ENCODE measurements at places on chromosomes 1 and 21.
A peak's percentile ranks its signal among the peaks of the same experiment; 100 is the strongest.

GRCh38 chr1:186033847-186034271 lies 299.7 kb downstream of the HMCN1 start:
- no peak for DNase-seq

DNA sequence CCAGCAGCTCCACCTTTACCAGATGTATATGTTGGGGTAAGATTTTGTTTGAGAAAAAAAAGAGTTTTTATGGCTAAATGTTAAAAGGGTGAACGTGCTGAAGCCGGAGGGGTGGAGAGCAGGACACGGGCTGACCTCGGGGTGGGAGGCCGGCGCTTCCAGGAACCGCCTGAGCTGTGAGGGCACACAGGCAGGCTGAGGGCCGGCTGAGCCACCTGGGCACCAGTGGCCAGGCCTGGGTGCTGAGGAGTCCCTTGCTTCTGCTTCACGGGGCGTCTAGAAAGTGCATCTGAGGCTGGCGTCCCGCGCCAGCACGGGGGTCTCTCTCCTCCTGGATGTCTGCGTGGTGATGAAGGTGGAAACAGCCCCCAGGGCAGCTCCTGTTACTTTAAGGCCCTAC lies 33.6 kb upstream of the ADARB1 start:
- no peak for DNase-seq

- no peak for DNase-seq
Measured at GRCh38 chr1:109873278-109874175, 37.1 kb upstream of the CSF1 start.

GRCh38 chr1:6261615-6261995 lies 707 bp upstream of the GPR153 start:
- DNase-seq: no peak

- DNase-seq: no peak
Measured at GRCh38 chr1:1542766-1543705, 2.6 kb upstream of the TMEM240 start.

GRCh38 chr1:87512431-87512830 lies 183.8 kb downstream of the LMO4 start:
- no peak for DNase-seq

DNA sequence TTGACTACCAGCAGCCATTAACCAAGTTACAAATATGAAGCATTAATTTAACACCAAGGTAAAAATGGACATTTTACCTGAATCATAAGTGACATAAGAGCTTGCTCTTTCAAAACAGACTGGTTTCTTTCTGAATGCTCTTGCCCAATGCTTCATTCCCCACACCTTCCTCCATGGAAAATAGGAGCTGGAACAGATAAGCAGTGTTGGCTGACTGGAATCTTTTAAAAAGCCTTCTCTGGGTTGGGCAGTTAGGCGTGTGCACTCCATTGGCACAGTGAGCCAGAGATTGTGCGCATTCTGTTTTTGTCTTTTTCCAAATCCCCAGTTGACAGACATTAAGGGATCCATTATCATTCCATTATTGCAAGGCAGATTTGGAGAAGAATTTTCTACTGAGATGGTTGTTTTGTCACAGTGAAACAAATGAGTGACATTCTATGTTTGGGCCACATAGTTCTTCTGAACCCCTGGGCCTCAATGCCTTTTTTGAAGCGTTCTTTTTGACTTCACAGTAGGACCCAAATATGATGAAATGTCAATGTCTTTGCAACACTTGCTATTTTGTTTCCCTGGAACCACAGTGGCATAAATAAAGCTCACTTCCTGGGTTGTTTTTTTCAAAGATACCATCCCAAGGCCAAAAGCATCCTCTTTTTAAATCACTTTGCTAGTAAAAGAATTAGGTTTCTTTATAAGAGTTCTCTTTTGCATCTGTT lies 32.3 kb downstream of the LRRC8B start:
- no peak for DNase-seq

- no peak for DNase-seq
Measured at GRCh38 chr1:6985549-6986276, 200.5 kb downstream of the CAMTA1 start.

DNA sequence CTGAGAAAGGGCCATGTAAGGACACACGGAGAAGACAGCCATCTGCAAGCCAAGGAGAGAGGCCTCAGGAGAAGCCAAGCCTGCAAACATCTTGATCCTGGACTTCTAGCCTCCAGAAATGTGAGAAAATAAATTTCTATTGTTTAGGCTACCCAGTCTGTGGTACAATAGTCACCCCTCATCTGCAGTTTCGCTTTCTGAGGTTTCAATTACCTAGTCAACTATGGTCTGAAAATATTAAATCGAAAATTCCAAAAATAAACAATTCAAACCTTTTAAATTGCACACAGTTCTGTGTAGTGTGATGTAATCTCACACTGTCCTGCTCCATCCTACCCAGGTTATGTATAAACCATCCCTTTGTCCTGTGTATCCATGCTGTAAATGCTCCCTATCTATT lies 52.6 kb downstream of the ZNF644 start:
- no peak for DNase-seq

GRCh38 chr21:32452641-32453040 lies 40.1 kb downstream of the EVA1C start:
- DNase-seq: no peak

GRCh38 chr1:70140894-70141293 lies 64.5 kb downstream of the LRRC40 start:
- no peak for DNase-seq

GRCh38 chr21:24123785-24124184 lies 1483.5 kb downstream of the MRPL39 start:
- no peak for DNase-seq

- peak; percentile 90 for DNase-seq
Measured at GRCh38 chr1:224497714-224498573, 63.3 kb upstream of the WDR26 start.

GRCh38 chr1:41699861-41700248 lies 215.4 kb upstream of the EDN2 start:
- no peak for DNase-seq

- no peak for DNase-seq
Measured at GRCh38 chr1:94332516-94332915, 85.7 kb upstream of the ABCD3 start.

GRCh38 chr1:1435911-1436629 lies 580 bp downstream of the VWA1 start:
- DNase-seq: no peak

DNA sequence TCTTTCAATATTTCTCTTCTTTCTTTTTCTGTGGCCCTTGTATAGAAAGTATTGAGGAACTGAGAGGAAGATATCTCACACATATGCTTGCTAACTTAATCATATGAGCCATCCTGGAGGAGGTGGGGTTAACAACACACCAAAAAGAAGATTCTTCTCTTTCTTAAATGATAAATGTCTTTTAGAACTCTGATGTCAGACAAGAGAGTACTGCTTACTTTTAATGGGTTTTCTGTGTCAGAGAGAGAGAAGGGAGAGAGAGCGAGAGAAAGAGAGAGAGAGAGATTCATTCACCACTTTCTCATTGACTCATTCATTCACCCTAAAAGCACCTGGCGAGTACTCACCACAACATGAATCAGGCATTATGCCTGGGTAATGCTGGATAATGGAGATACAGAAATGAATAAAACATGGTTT lies 250.3 kb upstream of the SGIP1 start:
- no peak for DNase-seq

DNA sequence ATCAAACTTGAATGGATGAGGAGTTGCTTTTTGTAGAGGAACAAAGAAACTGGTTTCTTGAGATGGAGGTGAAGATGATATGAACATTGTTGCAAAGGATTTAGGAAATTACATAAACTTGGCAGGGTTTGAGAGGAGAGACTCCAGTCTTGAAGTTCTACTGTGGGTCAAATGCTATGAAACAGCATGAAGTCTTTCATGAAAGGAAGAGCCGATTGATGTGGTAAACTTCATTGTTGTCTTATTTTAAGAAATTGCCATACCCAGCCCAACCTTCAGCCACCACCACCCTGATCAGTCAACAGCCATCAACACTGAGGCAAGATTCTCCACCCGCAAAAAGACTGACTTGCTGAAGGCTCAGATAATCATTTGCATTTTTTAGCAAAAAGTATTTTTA lies 52.2 kb downstream of the SIPA1L2 start:
- DNase-seq: no peak

DNA sequence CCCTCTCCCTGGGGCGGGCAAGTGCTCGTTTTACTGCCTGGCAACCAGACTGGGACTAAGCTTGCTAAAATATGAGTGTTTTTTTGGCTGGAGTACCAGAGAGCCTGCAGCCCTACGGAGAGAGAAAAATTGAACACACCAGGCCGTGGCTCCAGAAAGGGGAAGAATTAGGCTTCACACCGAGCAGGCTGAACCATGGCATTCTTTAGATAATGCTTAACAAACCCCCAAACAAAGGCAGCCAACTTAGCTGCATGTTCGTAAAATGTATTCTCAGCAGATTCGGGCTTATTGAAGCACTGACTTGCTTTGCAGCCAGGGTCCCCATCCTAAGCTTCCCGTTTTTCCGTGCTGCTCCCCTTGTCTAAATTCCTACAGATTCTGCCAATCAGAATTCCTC lies 76.6 kb downstream of the LMX1A start:
- no peak for DNase-seq

- no peak for DNase-seq
Measured at GRCh38 chr1:202694314-202694713, 15.9 kb downstream of the SYT2 start.

DNA sequence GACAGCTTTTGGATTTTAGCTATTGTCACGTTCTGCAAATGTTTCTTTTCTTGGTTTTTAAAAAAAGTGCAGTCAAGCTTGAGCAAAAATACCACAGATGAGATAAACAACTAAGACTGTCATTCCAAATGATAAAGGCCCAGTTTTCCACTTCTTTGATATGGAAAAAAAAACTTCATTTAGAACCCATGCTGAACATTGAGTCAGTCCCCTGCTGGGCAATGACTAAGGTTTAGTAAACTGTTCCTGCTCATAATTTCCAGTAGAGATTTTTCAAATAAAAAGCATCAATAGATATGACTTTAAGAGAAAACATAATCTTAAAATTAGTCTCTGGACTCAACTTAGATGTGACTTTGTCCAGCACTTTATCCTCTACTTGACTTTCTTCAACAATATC lies 167.9 kb upstream of the C8B start:
- peak; percentile 15 for DNase-seq

GRCh38 chr1:46595127-46595526 lies 8.9 kb downstream of the MKNK1 start:
- DNase-seq: no peak

GRCh38 chr1:116130356-116130755 lies 19.2 kb downstream of the MAB21L3 start:
- DNase-seq: no peak

GRCh38 chr1:12634696-12635202 lies 9.1 kb upstream of the AADACL4 start:
- DNase-seq: no peak

GRCh38 chr1:14647777-14648176 lies 49.3 kb downstream of the KAZN start:
- DNase-seq: no peak

GRCh38 chr1:230648114-230648513 lies 5.8 kb downstream of the COG2 start:
- no peak for DNase-seq

DNA sequence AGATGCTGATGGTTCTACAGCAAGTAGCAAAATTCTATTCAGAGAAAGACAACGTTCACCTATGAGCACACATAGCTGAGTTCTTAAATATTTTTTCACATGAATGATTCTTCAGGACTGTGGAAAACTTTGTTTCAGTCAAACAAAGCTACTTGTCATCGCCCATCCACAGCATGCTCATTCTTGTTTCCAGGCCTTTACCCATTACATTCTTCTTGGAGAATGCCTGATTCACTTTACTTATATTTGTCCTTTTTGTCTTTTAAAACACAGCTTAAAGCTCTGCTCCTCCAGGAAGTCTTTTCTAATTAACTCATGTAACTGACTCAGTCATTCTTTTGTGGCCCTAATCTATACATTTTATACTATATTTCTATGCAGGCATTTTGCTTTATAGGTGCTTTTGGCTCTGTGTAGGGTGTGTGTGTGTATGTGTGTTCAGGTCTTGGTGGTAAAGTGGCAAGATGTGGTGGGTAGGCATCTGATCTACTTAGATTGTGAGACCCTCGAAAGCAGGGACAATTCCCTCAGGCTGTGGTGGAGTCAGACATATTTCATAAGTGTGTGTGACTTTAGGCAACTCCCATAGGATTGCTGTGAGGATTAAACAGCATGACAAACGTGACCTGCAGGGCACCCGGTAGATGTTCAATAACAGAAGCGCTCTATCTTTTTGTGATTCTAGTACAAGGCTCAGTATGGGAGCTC lies 11.8 kb upstream of the MARK1 start:
- DNase-seq: no peak

GRCh38 chr1:179814546-179814838 lies 63.1 kb downstream of the TOR1AIP2 start:
- peak; percentile 69 for DNase-seq

GRCh38 chr1:99659755-99660210 lies 13.9 kb downstream of the PALMD start:
- DNase-seq: no peak

- DNase-seq: no peak
Measured at GRCh38 chr1:54332781-54333585, 73.2 kb downstream of the SSBP3 start.

DNA sequence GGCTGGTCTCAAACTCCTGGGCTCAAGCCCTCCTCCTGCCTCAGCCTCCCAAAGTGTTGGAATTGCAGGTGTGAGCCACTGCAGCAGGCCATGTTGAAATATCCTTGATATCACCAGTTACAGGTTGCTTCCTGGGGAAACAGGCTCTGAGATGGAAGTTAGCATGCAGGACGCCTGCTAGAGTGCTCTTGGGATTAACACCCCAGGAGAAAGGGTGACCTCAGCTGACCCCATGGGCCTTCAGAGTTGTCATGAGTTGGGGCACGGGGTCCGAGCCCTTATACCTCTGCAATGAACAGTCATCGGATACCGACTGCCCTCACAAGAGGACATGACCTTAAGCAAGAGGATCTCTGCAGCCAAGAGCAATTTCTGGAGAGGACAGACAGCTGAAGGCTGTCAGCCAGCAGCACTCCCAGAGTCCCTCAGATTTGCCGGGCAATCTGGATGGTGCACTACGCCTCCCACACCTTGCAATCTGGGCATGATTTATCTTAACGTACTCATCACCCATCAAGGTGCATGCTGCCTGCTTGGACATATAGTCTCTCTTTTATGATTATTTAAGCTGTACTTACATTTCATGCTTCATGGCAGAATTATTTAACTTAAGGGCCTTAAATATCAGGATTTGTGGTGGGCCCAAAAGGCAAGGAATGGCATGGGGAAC lies 134.6 kb downstream of the ADSS2 start:
- no peak for DNase-seq

DNA sequence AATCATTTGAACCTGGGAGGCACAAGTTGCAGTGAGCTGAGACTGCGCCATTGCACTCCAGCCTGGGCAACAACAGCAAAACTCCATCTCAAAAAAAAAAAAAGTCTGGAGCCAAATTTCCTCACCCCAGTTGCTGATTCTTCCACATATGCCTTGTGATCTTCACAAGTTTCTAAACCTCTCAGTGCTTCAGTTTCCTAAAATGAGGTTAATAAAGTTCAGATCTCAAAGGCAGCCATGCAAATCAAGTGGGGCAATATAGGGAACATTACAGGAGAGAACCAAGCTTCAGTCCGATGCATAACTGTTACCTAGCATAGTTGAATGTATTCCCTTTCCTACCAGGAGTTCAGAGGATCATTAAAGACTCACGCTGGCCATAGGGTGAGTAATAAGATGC lies 4.8 kb downstream of the ITLN1 start:
- DNase-seq: no peak

Measured in AG08395 (cell line).